ENCODE measurements at places on chromosomes 7 and 10. TPM values are rescaled to one million over a fixed set of nuclear protein-coding genes. Genes with fewer than 3 reads are reported as not detected.
A peak's percentile ranks its signal among the peaks of the same experiment; 100 is the strongest.

GRCh38 chr7:64485623-64486022 lies 77.2 kb downstream of the ZNF680 start:
- no peak for DNase-seq

DNA sequence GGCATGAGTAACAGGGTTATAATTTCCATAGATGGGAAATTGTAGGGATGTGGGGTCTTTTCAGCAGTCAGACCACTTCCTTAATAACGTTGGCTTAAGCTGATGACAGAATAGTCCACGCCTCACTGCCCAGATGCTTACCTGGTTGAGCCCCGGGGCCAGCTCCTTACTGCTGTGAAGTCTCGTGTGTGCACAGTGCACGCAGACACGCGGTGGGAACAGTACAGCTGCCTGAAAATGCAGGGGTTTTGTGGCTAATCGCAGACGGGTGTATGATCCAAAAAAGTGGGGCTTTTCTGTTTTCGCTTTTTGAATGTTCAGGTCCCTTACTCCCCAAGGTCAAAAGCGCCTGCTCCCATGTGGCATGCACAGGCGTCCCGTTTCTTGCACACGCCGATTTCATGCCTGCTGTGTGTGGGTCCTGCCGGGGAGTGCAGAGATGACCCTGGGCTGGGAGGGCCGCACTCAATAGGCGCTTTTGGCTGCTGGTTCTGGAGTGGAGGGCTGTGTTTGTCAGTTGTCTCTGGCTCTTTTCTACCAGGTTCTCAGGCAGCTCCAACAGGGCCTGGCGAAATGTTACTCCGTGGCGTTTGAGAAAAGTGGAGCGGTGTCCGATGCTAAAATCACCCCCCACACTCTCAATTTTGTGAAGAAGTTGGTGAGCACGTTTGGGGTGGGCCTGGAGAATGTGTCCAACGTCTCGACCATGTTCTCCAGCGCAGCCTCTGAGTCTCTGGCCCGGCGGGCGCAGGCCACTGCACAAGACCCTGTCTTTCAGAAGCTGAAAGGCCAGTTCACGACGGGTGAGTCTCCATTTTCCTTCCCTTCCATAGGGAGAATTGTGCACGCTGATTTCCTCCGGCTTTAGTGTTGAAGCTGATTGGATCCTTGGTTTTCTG lies 116.0 kb downstream of the TRRAP start:
- DNase-seq = no peak

TUBAL3 gene
- 0.12 TPM for total RNA-seq

SPDYE11 gene
- not detected for total RNA-seq

DNA sequence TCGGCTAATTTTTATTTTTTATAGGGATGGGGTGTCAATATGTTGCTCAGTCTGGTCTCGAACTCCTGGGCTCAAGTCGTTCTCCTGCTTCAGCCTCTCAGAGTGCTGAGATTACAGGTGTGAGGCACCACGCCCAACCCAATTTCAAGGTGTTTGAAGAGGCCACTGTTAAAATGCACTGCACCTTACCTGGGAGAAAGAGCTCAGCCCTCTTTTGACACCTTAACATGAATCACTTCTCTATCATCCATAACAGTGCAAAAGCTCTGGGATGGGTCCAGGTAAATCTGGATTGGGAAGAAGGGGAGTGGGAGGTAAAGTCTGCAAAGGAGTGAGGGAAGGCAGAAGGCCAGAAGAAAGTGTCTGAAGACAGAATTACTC lies 557 bp upstream of the ZNF282 start:
- DNase-seq = no peak

CDHR3 gene
- total RNA-seq = 0.89 TPM

- no peak for DNase-seq
These were observed 150.8 kb downstream of the FAM107B start for GRCh38 chr10:14623931-14624330.

- no peak for DNase-seq
These were observed 6.5 kb downstream of the BAIAP2L1 start for GRCh38 chr7:98394377-98394836.

DNA sequence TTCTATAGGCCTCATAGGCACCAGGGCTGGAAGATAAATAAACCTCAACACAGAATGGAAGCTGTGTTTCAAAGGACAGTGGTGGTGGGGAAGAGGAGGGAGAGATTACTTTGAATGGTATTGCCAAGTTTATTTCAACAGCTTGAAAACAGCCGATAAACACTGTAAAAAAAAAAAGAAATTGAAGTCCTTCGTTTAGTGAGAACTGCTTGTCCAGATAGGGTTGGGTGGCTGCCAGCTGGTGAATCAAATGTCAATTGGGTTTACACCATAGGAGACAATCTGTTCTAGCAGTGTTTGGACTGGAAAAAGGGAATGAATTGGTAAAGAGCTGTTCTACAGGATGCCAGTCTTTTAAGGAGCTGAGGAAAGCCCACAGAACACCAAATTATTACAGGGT lies 254.8 kb downstream of the PHF14 start:
- peak; percentile 88 for DNase-seq

- peak; percentile 23 for DNase-seq
These were observed 223.5 kb downstream of the DNAJB6 start for GRCh38 chr7:157560258-157560654.

ELAPOR2 gene
- total RNA-seq = 4.3 TPM

MOGAT3 gene
- total RNA-seq = not detected

- DNase-seq = no peak
These were observed 6.0 kb downstream of the LEP start for GRCh38 chr7:128247108-128247507.

NME8 gene
- total RNA-seq = not detected

- no peak for DNase-seq
These were observed 2.1 kb downstream of the SLC25A40 start for GRCh38 chr7:87874066-87874465.

- no peak for DNase-seq
These were observed 1.2 kb downstream of the PLOD3 start for GRCh38 chr7:101216001-101216859.

GRCh38 chr10:804787-805619 lies 115.5 kb upstream of the DIP2C start:
- no peak for DNase-seq

ADIRF gene
- total RNA-seq = 41.8 TPM

GRCh38 chr10:36188080-36188453 lies 546.0 kb upstream of the FZD8 start:
- DNase-seq = peak; percentile 48

JMJD1C gene
- total RNA-seq = 32.7 TPM

DNA sequence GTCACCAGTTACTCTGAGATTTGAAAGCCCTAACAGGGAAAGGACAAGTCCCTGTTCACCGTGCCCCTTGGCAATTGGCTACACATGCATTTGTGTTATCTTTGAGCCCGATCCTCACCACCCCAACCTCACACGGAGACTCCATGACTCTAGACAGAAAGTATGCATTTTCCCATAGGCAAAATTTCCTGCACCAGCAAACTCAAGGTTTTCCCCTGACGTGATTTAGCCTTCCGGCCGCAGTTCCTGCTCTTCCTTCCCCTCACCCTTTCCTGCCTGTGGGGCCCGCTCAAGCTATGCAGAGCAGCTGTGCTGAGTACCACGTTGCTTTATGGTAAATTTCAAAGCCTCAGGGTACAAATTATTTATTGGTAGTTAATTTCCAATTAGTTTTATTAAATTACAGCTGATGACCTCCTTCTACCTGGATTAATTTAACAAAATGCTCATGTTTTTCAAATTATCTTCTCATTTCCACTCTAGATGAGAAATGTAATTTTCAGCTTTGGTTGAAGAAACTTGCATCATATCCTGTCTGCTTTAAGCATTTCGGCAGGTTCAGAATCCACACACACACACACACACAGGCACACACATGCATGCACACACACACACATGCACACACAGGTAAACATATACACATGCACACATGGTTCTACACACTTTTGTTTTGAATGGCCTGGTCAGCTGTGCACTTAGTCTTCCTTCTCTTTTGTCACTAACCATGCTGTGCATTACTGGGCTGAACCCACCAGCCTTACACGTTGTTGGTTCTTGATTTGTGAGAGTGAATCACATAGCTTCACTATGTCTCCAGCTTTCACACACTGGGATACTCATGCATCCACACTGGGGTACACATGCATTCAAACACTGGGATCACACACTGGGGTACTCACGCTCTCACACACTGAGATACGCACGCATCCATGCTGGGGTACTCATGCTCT lies 283.1 kb upstream of the PITRM1 start:
- no peak for DNase-seq

Data from left ventricle myocardium superior (tissue), 1 donor.